Activated CD4-positive, alpha-beta memory T cell treated with anti-CD3 and anti-CD28 coated beads for 36 hours (primary cell): ENCODE measurements at places on chromosomes 6 and 20.

GRCh38 chr6:110561696-110562095 lies 85.3 kb upstream of the SLC22A16 start:
- DNase-seq, result no peak
- no peaks in the 10 kb centered on the region for H3K36me3 ChIP-seq
- H3K4me1 ChIP-seq, result peaks cover 24% of the 10 kb centered on the region

DNA sequence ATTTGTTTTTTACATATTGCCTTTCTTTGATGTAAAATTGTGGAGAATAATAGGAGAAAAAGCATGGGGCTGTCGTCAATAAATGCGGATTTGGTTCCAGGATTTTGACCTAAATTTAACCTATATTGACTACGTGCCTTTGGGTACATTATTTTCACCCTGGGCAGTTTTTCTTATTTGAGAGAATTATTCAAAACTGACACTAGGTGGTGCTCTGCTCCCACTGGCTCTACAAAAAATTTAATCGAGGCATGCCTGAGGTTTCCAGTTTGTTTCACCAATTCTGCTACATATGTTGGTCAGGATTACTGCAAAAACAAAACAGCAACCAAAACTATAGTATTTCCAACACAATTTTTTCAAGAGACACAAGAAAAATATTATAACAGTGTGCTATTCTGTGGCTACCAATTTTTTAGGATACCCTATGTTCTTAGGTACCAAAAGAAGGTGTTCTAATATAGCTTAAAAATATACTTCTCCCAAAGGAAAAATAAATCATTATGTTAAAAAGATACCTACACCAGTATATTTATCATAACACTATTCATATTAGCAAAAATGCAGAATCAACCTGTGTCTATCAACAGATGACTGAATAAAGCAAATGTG lies 48.6 kb upstream of the FABP7 start:
- H3K36me3 ChIP-seq, result no peaks in the 10 kb centered on the region
- no peaks in the 10 kb centered on the region for H3K27me3 ChIP-seq
- H3K27ac ChIP-seq, result no peak overlapping the region

GRCh38 chr20:33407251-33407650 lies 5.9 kb upstream of the CDK5RAP1 start:
- H3K4me1 ChIP-seq, result peaks cover 7% of the 10 kb centered on the region
- peaks cover 2% of the 10 kb centered on the region for H3K36me3 ChIP-seq
- no peaks in the 10 kb centered on the region for H3K27me3 ChIP-seq
- peak overlapping the region; percentile 39 for H3K27ac ChIP-seq
- H3K4me3 ChIP-seq, result no peak overlapping the region

DNA sequence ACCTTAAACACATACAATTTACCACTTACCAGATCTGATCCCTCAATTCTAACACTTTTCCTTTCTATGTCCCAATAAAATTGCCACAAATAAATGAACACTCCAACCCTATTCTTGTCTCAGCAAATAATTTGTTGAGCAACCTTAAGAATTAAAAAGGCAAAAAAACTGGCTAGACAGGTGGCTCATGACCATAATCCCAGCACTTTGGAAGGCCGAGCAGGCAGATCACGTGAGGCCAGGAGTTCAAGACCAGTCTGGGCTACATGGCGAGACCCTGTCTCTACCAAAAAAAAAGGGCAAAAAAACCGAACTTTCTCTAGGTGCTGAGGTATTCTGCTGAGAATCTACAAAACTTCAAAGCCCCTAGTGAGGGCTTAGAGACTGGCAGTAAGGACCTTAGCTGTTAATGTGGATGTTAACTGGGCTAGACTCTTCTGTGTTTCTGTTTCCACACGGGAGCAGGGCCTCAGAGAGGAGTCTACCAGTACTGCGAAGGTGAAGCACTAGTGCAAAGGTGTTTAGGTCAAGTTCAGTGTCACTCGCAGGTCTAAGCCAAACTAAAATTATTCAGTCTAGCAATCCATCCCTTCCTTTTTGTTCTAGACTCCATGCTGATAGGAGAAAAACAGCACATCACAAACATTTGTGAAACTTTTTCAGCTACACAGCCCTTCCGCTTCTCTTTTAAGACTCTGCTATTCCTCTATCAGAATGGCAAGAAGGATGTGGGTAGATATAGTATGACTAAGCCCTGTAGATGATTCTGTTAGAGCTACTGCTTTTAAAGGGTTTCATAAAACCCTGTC lies 2.6 kb downstream of the FASTKD5 start:
- peak overlapping the region; percentile 95 for H3K27ac ChIP-seq
- DNase-seq, result peak; percentile 31
- H3K4me3 ChIP-seq, result peak overlapping the region; percentile 89

DNA sequence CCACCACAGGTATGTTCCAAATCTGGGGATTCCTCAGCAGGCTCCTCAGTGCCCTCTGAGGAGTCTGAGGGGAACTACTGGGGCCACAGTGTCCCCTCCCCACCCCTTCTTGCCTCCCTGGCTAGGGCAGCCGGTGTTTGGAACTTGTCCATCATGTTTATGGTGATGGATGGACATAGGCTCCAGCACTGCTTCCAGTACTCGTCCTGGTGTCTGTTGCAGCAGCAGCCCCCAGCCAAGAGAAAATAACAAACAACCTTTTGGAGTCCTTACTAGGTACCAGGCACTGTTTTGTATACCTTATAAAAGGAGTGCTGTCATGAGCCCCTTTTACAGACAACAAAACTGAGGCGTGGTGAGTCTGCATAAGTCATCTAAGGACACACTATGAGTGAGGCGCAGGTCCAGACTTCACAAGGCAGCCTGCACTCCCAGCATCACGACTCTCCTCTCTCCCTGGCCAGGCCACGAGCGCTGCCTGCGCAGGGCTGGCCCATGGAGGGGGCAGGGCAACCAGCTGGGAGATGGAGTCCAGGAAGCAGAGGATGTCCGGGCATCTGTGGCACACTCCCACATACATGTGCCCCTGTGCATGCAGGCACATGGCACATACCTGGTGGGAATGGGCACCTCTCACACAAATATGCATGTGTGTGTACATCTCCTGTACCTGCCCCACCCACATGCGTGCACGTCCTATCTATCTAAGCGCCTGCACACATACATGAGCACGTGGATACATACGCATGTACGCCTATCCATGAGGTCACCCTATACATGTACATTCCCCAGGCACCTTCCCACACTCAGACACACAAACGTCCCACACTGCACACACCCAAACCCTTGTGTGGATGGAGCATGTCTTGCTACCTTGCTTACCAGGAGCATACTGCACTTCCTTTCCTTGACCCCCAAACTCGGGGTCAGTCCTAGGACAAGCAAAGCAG lies 152.7 kb downstream of the VEGFA start:
- H3K4me3 ChIP-seq, result no peak overlapping the region
- peaks cover 23% of the 10 kb centered on the region for H3K4me1 ChIP-seq
- no peaks in the 10 kb centered on the region for H3K36me3 ChIP-seq
- H3K27ac ChIP-seq, result no peak overlapping the region
- no peaks in the 10 kb centered on the region for H3K27me3 ChIP-seq
- DNase-seq, result no peak

DNA sequence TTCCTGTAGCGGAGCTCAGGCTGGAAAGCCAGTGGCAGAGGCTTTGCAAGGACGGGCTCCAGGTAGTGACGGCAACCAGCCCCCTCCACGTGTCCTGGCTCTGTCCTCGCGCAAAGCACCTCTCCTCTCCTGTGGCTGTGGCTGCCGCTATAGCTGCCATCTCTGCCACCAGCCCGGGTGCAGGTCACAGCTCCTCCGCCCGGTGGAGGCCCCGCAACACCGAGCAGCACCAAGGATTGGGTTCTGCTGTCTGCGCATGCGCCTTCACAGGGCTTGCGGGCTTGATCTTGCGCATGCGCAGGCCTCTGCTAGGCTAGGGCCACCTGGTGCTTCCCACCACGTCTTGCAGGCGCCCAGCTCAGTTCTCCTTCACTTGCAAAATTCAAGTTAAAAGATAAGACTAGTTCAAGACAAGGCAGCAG lies 625.4 kb downstream of the QKI start:
- peak overlapping the region; percentile 28 for H3K4me3 ChIP-seq
- H3K4me1 ChIP-seq, result no peaks in the 10 kb centered on the region
- peak; percentile 66 for DNase-seq
- no peak overlapping the region for H3K27ac ChIP-seq
- no peaks in the 10 kb centered on the region for H3K36me3 ChIP-seq

- no peak overlapping the region for H3K4me3 ChIP-seq
- peaks cover 11% of the 10 kb centered on the region for H3K4me1 ChIP-seq
- no peaks in the 10 kb centered on the region for H3K36me3 ChIP-seq
- H3K27me3 ChIP-seq, result peaks cover 39% of the 10 kb centered on the region
- DNase-seq, result no peak
- no peak overlapping the region for H3K27ac ChIP-seq
Measured at GRCh38 chr20:63174309-63175037, 41.5 kb downstream of the YTHDF1 start.

DNA sequence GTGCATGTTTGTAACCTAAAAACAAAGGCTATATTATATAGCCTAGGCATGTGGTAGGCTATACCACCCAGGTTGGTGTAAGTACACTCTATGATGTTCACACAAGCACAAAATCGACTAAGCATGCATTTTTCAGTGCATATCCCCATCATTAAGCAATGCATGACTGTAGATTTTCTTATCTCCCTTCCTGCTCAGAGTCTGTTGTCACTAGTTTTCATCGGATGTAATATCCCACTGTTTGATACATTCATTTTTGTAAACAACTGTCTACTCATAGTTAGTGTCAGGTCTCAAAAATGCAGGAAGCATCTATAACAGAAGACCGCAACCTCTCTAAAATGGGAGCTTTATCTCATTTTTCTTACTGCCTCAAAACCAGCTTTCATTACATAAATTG lies 70.7 kb downstream of the GFRAL start:
- no peak overlapping the region for H3K27ac ChIP-seq
- no peaks in the 10 kb centered on the region for H3K4me1 ChIP-seq
- H3K27me3 ChIP-seq, result no peaks in the 10 kb centered on the region
- no peaks in the 10 kb centered on the region for H3K36me3 ChIP-seq

- no peaks in the 10 kb centered on the region for H3K36me3 ChIP-seq
- no peak overlapping the region for H3K27ac ChIP-seq
- DNase-seq, result no peak
- H3K4me3 ChIP-seq, result no peak overlapping the region
Measured at GRCh38 chr20:41234546-41234945, 83.0 kb downstream of the ZHX3 start.

DNA sequence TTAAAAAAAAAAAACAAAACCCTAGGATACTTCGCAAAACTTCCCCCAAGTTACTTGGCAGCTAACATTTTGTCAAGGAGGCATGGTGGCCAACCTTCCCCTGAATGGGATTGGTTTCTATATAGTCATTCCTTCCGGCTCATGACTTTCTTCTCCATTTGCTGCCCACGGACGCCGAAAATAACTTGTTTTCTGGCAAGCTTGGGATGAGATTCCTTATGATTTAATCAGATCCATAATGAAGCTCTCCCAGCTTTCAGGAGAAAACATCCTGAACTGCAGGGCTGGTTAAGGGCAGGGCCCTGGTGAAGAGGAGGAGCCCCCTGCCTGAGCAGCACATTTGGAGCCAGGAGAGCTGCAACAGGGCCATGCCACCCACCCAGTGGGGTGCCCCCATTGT lies 49.9 kb downstream of the PPP1R16B start:
- peaks cover 38% of the 10 kb centered on the region for H3K36me3 ChIP-seq
- peaks cover 78% of the 10 kb centered on the region for H3K4me1 ChIP-seq
- H3K4me3 ChIP-seq, result no peak overlapping the region
- no peak for DNase-seq
- H3K27me3 ChIP-seq, result no peaks in the 10 kb centered on the region
- H3K27ac ChIP-seq, result peak overlapping the region; percentile 55

DNA sequence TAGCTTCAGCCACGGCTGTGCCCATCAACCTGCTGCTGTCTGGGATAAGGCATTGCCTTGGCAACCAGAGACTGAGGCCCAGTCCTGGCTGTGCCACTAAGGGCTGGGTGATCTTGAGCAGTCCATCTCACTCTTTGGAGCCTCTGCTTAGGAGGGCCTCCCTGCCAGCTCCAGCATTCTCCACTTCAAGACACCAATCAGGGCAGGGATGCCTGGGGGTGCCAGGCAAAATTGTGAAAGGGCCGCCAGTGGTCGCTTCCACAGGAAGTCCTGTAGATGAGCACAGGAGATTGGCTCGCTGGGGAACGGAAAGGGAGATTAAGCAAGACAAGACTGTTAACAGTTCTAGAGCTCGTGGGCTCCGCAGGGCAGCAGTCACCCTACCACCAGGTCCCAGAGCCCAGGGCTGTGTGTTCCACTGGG lies at the start of gene RAB44:
RAB44 (plus strand) TSS at position 346 of the 423 bp plus-strand sequence. CDS start 6,410 bp downstream, outside the sequence.
- DNase-seq, result peak; percentile 8
- no peaks in the 10 kb centered on the region for H3K27me3 ChIP-seq
- H3K4me3 ChIP-seq, result no peak within 1 kb of the TSS
- H3K36me3 ChIP-seq, result no peaks in the 10 kb centered on the region

DNA sequence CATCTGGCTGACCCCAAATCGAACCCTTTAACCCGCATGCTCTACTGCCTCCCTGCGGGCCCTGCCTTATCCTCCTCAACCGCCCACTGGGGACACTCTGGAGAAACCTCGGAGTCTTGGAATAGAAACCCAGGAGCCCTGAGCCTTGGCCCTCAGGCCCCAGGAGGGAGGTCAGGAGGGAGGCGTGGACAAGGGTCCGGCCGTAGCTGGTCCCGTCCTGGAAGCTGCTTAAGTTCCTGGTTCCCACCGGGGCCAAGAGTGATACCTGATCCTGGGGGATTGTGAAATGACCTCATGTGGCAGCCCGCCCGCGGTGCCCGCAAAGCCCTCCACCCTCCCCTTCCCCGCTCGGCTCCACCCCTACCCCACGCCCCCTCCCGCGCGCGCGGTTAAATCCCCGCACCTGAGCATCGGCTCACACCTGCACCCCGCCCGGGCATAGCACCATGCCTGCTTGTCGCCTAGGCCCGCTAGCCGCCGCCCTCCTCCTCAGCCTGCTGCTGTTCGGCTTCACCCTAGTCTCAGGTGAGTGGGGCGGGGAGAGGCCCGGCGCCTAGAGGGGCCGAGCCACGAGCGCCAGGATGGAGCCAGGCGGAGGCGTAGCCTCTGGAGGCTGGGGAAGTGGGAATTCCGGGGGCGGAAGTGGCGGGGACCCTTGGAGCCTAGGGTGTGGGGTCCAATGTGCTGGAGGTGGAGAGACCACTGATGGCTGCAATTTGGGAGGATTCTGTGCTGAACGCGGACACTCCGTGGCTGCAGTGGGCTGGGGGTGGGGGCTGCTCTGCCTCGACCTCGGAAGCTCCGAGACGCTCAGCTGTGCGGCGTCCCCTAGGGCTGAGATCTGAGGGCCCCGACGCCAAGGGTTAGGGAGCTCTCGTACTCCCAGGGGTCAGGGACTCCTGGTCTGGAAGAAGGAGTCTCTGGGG lies at the start of gene WFDC2:
WFDC2 (plus strand) TSS at position 418 of the 926 bp plus-strand sequence; CDS start at position 447, 29 bp downstream.
- H3K27ac ChIP-seq, result no peak within 1 kb of the TSS
- no peak for DNase-seq
- peaks cover 10% of the 10 kb centered on the region for H3K4me1 ChIP-seq
- no peaks in the 10 kb centered on the region for H3K36me3 ChIP-seq
- H3K27me3 ChIP-seq, result peaks cover 56% of the 10 kb centered on the region

- H3K4me1 ChIP-seq, result no peaks in the 10 kb centered on the region
- H3K27me3 ChIP-seq, result peaks cover 2% of the 10 kb centered on the region
- DNase-seq, result no peak
- no peak overlapping the region for H3K27ac ChIP-seq
- H3K4me3 ChIP-seq, result no peak overlapping the region
Measured at GRCh38 chr6:168416531-168416930, 24.5 kb upstream of the SMOC2 start.
